ENCODE measurements at places on chromosomes 4 and X.

GRCh38 chr4:107665001-107665400, 55.0 kb downstream of the PAPSS1 start:
- peak; percentile 43 for DNase-seq

DNA sequence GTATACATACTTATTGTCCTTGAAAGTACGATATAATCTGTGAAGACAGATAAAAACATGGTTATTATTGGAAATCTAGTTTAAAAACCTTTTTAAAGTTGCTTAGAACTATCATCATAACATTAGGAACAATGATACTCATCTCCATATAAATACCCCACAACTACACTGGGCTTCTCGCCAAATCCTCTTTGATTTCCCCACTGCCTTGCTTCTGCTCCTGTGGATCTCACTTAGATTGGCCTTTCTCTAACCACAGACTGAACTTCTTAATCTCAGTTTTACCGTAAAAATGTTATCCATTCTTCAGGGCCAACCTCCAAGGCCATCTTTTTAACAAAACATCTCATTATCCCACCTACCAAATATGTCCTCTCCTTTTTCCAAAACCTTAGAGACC, 77.6 kb downstream of the PRKG2 start:
- DNase-seq, result peak; percentile 55

- no peak for DNase-seq
These were observed 390.0 kb upstream of the GALNT7 start for GRCh38 chr4:172778583-172778982.

DNA sequence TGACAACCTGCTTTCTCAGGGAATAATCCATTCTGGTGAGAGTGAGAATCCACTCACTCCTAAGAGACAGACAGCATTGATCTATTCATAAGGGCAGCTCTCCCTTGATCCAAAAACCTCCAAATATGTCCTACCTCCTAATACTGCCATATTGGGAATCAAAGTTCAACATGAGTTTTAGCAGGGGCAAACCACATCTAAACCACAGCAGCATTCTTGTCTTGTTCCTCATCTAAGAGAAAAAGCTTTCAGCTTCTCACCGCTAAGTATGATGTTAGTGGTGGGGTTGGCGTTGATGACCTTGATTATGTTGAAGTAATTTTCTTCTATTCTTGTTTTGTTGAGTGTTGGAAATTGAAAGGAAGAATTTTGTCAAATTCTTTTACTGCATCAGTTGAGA, 69.6 kb downstream of the SERTM2 start:
- no peak for DNase-seq

GRCh38 chrX:125004799-125005198, 314.9 kb upstream of the TEX13C start:
- no peak for DNase-seq

- no peak for DNase-seq
These were observed 56.6 kb downstream of the ARHGAP6 start for GRCh38 chrX:11609109-11609508.

GRCh38 chrX:116277351-116278225, 107.0 kb downstream of the AGTR2 start:
- DNase-seq, result peak; percentile 21

- DNase-seq, result peak; percentile 95
These were observed 68.8 kb downstream of the ATXN3L start for GRCh38 chrX:13250826-13251580.

DNA sequence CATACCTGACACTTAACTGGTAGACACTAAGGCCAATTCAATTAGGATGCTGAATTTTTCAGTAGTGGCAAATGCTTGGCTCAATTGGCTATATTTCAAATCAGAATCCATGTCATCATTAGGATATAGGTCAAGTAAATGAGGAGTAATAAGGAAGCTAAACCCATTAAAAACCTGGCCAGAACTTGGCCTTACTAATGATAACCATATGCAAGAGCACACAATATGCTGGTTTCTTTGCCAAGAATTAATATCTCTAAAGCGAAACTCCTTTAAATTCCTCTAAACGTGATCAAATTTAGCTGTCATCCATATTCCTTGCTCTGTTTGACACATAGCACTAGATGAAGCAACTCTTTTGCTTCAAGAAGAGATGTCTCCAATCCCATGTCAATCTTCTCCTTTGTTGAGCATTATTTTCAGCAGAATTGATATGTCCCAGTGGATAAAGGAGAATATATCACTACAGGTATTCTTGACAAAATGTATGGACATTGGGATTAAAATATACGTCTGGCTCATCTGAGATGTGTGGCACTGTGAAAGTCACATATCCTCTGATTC, 206.1 kb upstream of the ANKRD50 start:
- peak; percentile 37 for DNase-seq

DNA sequence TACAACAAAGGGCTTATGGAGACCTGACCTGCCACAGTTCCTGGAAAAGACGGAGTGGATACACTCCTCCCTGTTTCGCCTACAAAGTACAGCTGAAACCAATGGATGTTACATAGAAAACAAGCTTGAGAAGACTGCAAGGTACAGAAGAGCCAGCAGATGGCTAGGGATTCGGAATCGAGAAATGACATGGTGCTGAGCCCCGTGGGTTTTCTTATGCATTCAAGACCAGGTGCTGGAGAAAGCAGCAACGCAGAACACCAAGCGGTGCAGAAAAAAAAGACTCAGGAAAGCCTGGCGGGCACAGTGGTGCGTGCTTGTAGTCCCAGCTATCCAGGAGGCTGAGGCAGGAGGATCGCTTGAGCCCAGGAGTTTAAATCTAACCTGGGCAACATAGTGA, 13.8 kb downstream of the TIMM17B start:
- no peak for DNase-seq

DNA sequence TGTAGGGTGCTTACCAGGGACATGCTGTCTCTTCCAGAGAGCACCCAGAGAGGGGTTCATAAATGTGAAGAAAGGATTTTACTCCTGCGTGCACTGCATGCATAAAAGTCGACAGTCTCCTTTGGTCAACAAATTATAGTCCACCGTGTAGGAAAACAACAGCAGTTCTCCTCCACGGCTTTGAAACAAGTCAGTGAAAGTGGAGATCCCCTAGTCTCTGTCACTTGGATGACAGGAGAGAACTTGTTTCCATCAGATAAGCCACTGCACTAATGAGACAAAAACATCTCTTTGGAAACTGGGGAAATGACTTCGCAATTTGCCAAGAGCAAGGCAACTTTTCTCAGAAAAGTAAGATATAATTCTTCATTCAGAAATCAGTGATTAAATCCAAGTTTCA, 9.7 kb downstream of the UNC5C start:
- no peak for DNase-seq

DNA sequence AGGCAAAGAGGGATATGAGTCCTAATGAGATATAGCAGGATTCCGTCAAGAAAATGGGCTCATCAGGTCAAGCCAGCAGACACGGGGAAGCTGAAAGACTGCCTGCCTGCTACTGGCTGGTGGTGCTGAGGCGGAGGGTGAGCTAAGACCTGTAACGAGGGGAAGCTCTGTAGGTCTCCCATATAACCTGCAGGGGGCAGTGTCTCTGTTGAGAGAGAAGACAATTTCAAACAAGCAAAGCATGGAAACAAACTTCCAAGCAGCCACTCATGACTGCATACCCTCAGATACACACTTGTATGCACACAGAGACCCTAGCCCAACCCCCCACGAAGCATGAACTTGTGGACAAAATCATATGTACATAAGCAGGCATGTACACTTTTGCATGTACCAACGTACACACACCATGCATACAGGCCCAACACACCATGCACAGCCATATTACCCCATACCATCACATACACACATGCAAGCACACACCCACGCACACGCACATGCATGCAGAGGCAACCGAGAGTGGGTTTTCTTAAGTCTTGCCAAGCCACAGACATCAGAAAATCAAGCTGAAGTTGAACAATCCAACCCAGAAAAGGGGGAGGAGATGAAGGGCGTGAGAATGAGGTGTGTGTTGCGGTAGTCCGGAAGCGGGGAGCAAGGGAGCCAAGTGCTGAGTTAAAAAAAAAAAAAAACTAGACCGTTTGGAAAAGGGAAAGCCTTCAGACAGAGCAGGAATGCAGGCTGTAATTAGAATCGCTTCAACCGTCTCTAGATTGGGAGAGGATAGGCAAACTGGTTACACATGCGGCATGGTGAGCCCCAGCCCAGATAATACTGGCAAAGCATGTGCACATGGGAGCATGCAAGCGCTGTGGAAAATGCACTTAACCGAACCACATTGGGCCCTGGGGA, 71.0 kb downstream of the PJA1 start:
- DNase-seq, result peak; percentile 58

- DNase-seq, result no peak
These were observed 82.8 kb downstream of the USP46 start for GRCh38 chr4:52576326-52576725.

DNA sequence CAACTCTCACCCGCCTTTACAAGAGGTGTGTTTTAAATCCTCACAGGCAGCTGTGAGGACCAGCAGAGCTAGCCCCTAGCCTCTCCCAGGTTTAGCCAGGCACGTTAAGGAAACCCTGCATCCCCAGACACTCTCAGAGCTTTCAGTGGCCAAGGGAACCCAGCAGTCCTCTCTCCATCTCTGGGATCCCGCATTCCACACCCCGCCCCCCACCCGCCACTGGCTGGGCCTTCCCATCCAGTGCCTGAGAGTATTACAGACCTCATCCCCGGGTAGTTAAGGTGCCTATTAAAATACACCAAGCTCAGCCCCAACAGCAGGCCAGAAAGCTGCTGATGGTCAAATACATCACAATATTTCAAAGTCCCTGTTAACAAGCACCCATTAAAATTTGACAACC, 256.2 kb downstream of the BCOR start:
- DNase-seq, result no peak

GRCh38 chr4:3673176-3673575, 93.0 kb upstream of the ADRA2C start:
- DNase-seq, result no peak

- no peak for DNase-seq
These were observed 9.2 kb upstream of the C4orf50 start for GRCh38 chr4:6027392-6027791.

- DNase-seq, result no peak
These were observed 236.4 kb downstream of the DHRSX start for GRCh38 chrX:2264179-2265030.

DNA sequence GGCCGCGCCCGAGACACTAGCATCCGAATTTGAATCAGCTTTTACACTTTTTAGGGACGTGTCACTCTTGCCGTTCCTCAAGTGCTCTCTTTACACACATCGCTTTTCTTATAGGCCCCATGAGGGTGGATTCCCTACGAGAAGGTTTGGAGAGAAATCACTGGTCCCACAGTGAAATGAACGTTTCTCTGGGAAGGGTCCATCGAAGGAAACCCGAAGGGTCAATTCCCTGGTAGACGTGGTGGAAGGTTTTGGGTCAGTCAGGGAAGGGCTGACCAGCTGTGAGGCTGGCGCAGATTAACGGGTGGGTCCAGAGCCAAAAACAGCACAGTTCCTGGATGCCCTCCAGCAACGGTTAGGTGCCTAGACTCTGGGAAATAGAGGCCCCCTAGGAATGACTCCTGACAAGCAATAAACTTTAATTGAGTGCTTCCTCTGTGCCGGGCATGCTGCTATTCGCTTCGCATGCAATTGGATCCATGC, 35.9 kb downstream of the ETDC start:
- DNase-seq, result peak; percentile 68

DNA sequence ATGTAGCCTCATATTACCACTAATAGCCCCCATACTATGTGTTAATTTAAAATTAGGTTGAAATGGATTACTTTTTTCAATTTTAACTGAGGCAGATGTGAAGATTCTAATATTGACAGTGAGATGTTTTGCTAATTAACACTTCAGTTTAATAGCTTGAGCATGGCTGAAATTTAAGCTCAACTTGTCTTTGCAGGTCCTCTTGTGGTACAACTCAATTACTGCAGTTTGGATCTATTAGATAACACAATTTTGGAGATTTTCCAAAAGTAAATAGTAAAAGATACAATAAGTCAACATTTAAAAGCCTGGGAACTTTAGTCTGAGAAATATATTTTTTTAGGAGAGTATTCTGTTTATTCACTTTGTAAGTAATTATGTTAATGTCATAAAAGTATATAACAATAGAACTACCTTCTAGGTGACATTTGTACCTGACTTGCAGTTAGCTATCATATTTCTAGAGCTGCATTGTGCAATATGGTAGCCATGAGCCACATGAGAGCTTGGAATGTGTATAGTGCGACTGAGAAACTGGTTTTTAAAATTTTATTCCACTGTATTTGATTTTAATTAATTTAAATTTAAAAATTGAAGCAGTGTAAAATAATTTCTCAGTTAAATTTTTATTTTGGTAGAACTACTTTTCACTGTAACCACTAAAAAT, 73.1 kb upstream of the FMR1 start:
- no peak for DNase-seq

DNA sequence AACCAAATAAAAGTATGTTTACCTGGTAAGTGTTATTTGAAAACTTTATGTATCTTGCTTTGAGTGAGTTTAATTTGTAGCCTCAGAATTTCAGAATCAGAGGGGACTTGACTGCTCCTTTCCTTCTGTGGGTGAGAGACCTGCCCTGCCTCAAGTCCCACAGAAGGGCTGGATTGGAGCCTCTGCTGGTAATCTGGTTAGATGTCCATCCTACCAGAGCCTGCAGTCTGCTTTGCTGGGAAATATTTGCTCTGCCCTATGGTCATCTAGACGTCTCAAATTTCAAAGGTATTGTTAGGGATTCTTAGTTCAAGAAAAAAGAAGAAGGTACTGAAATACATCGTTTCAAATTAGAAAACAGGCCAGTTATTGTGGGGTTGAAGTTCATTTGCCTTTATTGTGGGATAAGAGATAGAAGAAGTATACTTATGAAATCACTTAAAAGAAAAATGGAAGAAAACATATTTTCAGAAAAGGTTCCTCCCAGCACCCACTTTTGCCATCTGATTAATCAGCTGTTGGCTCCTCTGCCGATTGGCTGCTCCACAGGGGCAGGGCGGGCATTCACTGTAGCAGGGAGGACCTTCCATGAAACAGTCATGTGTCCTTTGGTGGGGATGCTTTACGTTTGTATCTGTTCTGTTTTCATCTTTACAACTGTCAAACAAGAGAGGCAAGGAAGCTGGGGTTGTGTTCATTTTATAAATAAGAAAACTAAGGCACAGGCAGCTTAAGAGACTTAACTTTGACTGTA, 73.3 kb upstream of the TLR2 start:
- no peak for DNase-seq

- DNase-seq, result no peak
These were observed 20.1 kb upstream of the SLC34A2 start for GRCh38 chr4:25635501-25635900.

DNA sequence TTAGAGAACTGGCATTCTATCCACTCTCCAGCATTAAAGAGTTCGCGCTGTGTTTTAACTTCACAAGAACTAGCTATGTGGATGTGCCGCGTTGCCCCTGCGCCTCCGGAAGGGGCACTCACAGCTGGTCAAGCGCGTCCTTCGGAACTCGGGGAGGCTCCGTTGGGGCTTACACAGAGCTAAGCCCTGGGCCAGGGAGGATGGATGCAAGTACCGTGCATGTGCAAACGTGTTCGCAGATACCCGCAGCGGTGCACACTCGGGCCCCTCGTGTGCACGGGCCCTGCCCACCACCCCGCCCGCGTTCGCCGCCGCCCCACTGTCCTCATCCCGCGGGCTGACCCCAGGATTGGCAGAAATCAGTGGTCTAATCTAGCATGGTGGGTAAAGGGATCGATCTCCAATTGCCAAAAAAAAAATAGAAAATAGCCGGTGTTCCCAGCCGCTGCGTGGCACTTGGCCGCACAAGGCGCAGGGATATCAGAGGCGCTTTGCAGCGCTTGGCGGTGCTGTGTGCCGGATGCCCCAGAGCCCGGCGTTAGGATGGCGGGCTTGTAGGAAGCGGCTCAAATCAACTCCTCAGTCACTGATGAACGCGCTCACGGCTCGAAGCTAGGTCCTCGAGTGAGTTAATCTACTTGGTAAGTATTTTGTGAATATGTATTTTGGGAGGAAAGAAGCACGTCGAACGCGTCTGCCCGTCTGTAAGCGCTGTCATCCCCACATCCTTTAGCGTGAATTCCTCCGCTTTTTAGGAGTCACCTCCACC, 989 bp upstream of the PCDH10 start:
- DNase-seq, result peak; percentile 50

Measured in fibroblast of upper back skin (primary cell).